ENCODE measurements at places on chromosomes 13 and 19.
A peak's percentile ranks its signal among the peaks of the same experiment; 100 is the strongest.

DNA sequence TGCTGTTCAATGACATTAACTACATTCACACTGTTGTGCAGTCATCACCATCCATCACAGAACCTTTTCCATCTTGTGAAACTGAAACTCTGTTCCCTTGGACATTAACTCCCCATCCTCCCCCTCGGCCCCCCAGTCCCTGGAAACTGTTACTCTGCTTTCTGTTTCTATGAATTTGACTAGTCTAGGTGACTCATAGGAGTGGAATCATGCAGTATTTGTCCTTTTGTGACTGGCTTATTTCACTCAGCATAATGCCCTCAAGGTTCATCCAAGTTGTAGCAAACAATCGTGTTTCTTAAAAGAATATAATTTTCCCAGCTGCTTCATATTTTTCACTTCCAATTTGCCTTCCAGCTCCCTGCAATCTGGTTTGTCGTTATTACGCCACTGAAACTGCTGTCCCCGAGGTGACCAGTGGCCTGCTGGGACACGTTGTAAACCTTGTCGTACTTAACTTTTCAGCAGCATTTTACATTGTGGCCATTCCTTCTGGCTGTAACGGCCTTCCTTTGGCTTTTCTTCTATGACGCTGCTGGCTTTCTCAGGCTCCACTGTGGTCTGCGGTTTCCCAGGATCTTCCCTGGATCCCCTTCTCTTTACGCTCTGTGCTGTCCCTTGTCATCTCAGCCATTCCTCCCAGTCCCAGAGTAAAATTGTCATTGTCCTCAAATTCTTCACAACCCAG, 74.0 kb downstream of the DHRS12 start:
- no peak overlapping the region for H3K4me3 ChIP-seq
- no peaks in the 10 kb centered on the region for H3K36me3 ChIP-seq
- DNase-seq = no peak

GRCh38 chr13:55439450-55439849, 1701.3 kb upstream of the PRR20A start:
- no peaks in the 10 kb centered on the region for H3K27me3 ChIP-seq
- H3K36me3 ChIP-seq = no peaks in the 10 kb centered on the region
- H3K27ac ChIP-seq = no peak overlapping the region

- peaks cover 20% of the 10 kb centered on the region for H3K4me1 ChIP-seq
- no peak for DNase-seq
- H3K36me3 ChIP-seq = no peaks in the 10 kb centered on the region
- H3K27ac ChIP-seq = no peak overlapping the region
Measured at GRCh38 chr19:41441321-41441945, 1.5 kb upstream of the ERICH4 start.

- no peaks in the 10 kb centered on the region for H3K36me3 ChIP-seq
- no peaks in the 10 kb centered on the region for H3K4me1 ChIP-seq
- DNase-seq = no peak
- H3K4me3 ChIP-seq = no peak overlapping the region
- no peaks in the 10 kb centered on the region for H3K27me3 ChIP-seq
Measured at GRCh38 chr13:106036870-106037269, 498.6 kb downstream of the EFNB2 start.

DNA sequence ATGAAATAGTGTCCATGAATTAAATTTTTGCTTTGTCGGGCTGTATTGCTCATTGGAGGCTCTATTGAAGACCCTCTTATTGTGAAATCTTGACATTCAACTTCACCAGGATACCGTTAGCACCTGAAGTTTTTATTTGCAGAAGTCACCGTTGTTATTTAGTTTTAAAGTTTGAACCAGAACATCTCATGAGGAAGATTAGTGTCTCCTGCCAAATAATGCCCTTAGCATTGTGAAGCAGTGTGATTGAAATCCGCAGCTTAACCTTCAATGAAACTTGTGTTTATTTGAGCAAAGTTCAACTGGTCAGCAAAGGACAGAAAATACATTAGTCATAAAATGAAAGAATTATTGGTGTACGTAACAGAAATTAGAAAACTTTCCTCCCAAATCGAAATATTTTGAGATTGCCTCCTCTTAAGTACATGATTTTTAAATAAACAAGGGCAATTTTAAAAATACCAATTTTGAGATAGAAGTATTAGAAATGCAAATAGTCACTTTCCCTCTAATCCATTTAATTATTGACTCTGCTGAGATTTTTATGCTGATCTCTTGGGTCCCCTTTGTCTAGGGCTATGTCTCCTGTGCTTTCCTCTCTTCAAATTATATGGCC, 84.4 kb downstream of the WDFY2 start:
- H3K4me1 ChIP-seq = peaks cover 48% of the 10 kb centered on the region
- H3K4me3 ChIP-seq = no peak overlapping the region
- no peak for DNase-seq
- H3K27ac ChIP-seq = no peak overlapping the region
- no peaks in the 10 kb centered on the region for H3K27me3 ChIP-seq
- H3K36me3 ChIP-seq = no peaks in the 10 kb centered on the region

DNA sequence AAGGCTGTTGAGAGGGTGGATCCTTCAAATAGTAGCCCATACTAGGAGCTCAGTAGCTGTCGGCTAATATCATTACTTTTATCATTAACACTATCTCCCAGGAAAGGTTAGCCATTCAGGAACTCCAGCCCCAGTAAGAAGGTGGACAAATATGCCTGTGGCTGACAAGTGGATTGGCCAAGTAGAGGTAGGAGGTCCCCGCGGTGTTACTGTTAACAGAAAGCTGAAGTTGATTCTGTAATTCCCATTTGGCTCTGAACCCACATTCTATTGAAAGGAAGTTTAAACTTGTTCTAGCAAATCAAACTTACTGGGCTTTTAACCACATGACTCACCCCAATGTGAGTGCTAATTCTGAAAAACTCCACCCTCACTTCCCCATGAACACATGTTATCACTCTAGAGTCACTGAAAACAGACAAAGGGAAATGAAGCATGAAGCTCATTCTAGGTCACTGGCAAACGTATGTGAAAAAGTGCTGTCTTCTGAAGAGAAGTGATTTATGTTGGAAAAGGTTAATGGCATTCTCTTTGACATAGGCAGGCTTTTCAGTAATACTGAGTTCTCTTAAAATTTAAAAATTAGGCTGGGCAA, 273.5 kb downstream of the FGF14 start:
- H3K4me3 ChIP-seq = no peak overlapping the region
- DNase-seq = no peak
- H3K27ac ChIP-seq = peak overlapping the region; percentile 46
- H3K36me3 ChIP-seq = no peaks in the 10 kb centered on the region
- H3K27me3 ChIP-seq = no peaks in the 10 kb centered on the region

GRCh38 chr13:101552286-101552685, 99.8 kb downstream of the ITGBL1 start:
- DNase-seq = no peak
- no peaks in the 10 kb centered on the region for H3K4me1 ChIP-seq
- H3K27ac ChIP-seq = no peak overlapping the region
- no peaks in the 10 kb centered on the region for H3K27me3 ChIP-seq
- H3K36me3 ChIP-seq = no peaks in the 10 kb centered on the region

DNA sequence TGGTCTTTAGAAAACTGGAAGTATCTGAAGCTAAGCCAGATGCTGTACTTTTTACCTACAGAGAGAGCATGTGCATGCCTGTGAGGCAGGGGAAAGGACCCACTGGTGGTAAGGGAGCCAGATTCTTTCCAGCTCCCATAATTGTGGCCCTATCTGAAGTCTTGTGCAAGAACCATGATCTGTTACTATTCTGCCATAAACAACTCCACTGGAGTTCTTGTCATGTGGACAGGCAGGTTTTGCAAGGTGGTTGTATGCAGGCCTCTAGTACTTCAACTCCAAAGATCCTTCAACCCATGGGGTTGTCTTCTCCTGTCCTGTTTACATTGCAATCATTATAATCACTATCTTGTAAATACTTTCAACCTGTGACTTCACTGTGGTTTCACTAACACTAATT, 14.1 kb downstream of the PROSER1 start:
- H3K36me3 ChIP-seq = no peaks in the 10 kb centered on the region
- no peak overlapping the region for H3K27ac ChIP-seq
- no peaks in the 10 kb centered on the region for H3K4me1 ChIP-seq

DNA sequence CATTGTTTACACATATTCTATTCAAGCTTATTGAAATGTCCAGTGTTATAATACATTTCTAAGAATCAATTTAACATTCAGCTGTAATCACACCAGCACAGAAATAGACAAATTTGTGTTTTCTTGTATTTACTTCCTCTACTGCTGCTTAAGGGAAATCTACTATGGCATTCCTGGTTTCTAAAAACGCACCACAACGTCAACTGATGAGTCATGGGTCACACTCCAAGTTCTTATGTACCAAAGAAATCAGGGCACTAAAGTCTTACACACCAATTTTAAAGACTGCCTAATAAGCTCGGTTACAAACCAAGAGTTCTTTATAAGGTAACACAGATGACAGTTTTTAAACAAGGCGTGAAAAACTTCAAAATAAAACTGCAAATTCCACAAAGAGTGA, 13.2 kb downstream of the LNX2 start:
- no peaks in the 10 kb centered on the region for H3K36me3 ChIP-seq
- H3K27ac ChIP-seq = no peak overlapping the region
- H3K4me1 ChIP-seq = no peaks in the 10 kb centered on the region
- no peak for DNase-seq

DNA sequence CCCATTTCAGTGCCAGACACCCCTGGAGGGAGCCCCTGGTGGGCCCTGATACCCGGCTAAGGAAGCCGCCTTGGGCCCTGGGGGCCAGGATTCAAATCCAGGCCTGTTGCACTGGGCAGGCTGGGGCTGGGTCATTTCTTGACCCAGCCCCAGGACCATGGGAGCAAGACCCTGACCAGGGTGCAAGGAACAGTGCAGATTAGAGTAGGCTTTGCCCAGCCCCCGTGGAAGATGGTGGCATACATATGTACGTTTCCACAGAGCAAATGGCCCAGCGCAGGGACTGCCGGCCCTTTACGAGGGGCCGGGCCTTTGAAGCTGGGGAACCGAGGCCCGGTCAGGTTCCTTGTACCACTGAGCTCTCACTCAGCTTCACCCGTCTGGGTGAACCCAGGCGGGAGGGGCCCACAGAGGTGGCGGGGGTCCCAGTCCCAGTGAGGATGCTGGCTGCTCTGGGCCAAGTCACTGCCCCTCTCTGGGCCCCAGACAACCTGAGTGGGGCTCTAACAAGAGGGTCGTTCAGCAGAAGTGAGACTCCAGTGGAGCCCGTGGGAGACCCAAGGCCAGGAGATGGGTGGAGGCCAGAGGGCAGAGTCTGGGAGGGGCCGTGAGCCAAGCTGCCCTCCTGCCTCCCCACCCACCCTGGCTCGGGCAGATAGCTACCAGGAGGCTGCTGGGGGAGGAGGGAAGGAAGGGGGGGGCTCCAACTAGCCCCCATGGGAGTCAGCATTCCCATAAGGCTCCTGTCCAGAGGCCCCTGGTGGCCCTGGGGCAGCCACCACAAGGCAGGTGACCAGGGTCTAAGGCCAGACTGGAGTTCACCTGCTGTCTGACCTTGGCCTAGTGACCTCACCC, 2.7 kb downstream of the MKNK2 start:
- H3K36me3 ChIP-seq = peaks cover 23% of the 10 kb centered on the region
- DNase-seq = no peak
- peaks cover 86% of the 10 kb centered on the region for H3K4me1 ChIP-seq
- peak overlapping the region; percentile 93 for H3K4me3 ChIP-seq
- peak overlapping the region; percentile 100 for H3K27ac ChIP-seq

- H3K27me3 ChIP-seq = no peaks in the 10 kb centered on the region
- peaks cover 5% of the 10 kb centered on the region for H3K36me3 ChIP-seq
- H3K4me1 ChIP-seq = no peaks in the 10 kb centered on the region
Measured at GRCh38 chr19:37227996-37228395, 10.0 kb downstream of the ZNF383 start.

DNA sequence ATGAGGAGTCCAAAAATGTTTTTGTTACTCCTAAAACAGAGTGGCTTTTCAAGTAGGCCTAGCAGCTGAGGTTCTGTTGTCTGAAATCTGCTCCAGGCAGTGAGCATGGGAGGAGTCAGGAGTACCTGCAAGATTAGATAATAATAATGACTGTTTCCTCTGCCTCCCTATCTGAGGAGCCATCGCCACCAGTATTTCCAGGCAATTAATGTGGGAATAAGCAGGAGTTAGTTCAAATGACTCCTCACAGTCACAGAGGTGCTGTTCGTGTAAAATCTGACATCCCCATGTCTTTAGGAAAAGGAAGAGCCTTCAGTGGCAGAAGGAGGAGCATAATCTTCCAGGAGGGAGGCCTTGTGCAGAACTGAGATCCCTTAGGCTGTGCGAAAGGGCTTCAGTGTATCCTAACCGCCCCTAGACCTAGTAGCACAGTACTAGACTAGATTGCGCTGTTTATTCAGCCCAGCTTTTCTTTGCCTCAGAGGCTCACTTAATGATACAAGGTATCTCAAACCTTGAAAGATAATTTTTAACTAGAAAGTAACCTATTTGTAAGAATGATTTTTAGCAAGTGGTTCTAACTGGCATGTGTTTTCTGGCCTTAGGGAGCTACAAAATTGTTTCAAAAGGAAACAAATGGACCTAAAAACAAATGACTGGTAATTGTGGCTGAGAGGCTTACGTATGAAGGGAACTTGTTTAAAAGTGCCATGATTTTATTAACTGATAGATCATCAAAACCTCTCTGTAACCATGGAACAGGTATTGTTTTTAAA, 49.0 kb downstream of the FREM2 start:
- no peak overlapping the region for H3K4me3 ChIP-seq
- H3K27ac ChIP-seq = no peak overlapping the region
- no peaks in the 10 kb centered on the region for H3K4me1 ChIP-seq

DNA sequence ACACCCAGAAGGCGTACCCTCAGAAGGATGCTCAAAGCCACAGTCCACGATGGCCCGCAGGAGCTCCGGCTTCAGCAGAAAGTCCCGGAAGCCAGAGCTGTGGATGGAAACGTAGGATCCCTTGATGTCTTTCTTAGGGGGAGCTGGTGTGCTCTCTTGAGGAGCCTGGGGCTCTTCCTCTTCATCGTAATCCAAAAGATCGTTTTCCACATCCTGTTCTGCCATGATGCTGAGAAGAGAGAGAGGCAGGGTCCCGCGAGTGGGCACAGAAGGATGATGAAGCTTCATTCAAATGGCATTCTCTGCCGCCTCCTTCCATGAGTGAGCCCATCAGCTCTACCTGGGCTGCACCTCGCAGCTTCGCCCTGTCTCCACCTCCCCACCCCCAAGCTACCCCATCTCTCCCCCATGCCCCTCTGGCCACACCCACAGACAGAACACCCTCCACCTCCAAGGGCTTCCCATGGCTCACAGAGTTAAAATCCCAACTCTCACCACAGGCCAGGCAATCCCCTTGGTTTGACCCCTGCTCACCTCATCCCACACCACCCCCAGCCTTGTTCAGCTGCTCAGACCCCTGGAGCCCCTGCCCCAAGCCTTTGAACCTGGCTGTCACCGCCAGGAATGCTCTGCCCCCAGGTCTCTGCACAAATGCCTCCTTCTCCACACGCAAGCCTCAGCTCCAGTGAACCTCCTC, 6.0 kb downstream of the DDX39A start:
- no peaks in the 10 kb centered on the region for H3K27me3 ChIP-seq
- no peaks in the 10 kb centered on the region for H3K36me3 ChIP-seq
- no peak for DNase-seq
- no peak overlapping the region for H3K4me3 ChIP-seq

- no peaks in the 10 kb centered on the region for H3K4me1 ChIP-seq
- no peaks in the 10 kb centered on the region for H3K27me3 ChIP-seq
- H3K4me3 ChIP-seq = no peak overlapping the region
- no peaks in the 10 kb centered on the region for H3K36me3 ChIP-seq
- no peak for DNase-seq
Measured at GRCh38 chr13:62320129-62321108, 904.8 kb upstream of the PCDH20 start.

Data from vagina (tissue), 2 donors.